Stimulated activated CD4-positive, alpha-beta T cell treated with anti-CD3 and anti-CD28 coated beads, Interleukin-2, amount 100 ng/mL, for 4 hours (primary cell): ENCODE measurements at places on chromosomes 13 and 19.

- no peak for DNase-seq
These were observed 4.6 kb downstream of the ZNF444 start for GRCh38 chr19:56145698-56146097.

DNA sequence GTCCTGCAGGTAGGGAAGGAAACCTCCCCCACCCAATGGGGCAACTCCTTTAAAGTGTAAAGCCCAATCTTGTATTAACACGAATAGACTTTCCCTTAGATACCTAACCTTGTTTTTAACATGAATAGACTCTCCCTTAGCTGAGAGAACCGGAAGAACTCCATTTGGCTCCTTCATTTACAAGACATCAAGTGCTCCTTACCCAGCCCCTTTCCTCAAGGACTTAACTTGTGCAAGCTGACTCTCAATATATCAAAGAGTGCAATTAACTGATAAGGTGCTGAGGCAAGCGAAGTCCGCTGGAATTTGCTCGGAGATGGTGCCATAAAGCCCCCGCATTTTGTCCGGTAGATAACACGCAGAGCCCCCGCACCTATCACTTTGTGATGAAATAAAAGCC is 9.9 kb upstream of the ZNF90 start:
- DNase-seq: no peak

- DNase-seq: no peak
These were observed 40.9 kb downstream of the GSX1 start for GRCh38 chr13:27833206-27833605.

GRCh38 chr19:50897191-50897607 is 14.0 kb downstream of the KLK4 start:
- DNase-seq: no peak

DNA sequence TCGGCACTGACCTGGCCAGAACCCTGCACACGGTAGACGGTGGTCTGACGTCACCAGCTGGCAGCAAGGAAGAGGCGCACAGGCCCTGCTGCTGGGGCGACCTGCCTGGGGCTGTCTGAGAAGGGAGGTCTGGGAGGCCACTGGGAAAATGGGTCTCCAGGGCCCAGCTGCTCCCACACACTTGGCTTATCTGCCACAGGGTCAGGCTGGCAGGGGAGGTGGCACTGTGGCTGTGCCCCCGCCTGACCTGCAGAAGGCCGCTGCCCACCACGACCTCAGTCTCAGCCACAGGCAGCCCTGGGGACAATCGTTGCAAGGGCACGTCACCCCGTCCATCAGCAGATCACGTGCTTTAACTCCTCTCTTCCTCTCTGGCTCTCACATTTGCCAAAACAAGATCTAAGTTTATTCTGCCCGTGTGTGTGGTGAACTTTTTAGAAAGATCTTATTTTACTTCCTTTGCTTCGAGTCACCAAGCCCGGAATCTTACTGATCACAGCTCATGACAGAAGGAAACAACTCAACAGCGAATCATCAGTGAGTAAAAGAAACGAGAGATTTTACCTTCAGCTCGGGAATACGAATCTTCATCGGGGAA is 45.2 kb upstream of the RANBP3 start:
- DNase-seq: no peak

DNA sequence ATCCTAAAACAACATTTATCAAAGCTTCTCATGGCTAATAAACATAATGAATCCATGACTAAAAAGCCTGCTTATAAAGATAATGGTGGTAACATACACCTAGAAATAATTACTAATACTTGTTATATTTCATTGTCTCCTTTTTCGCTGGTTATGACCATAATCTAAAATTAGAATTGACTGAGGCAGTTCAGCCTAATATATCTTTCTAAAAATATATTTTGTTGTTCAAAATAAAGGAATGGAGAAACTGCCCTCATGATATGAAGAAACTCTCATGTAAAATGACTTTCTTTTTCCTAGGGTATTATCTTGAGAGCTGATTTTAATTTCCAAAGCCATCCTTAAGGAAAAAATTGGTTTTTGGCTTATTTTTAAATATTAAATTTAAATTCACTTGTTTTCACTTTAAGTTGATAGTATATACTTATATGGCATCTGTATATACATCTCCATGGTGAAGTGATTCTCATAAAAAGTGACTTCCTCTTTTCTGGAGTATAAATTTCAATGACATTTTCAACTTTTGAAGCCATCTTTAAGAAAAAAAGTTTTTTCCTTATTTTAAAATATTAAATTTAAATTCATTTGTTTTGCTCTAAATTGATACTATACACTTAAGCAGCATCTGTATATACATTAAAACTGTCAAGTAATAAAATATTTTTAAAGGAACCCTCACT is 204.6 kb downstream of the VWA8 start:
- DNase-seq: no peak

DNA sequence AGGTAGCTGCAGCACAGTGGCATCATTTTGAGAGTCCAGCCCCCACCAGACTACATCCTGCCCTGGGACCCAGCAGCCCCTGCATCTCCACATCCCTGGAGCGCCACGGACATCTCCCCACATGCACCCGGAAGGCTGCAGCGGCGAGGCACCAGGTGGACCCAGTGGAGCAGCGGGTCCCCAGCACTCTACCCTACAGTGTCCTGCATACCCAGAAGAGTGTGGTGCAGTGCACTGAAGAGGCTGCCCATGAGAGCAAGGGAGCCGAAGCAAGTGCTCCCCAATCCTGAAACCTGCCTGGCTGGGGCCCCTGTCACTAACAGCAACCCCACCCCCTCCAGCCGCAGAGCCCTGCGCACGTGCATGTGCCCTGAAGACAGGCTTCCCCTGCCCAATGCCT is 21.3 kb upstream of the SLC7A9 start:
- DNase-seq: no peak

- no peak for DNase-seq
These were observed 634.6 kb upstream of the ARGLU1 start for GRCh38 chr13:107202371-107203023.

- DNase-seq: no peak
These were observed 5.1 kb upstream of the FCER2 start for GRCh38 chr19:7706955-7707456.

DNA sequence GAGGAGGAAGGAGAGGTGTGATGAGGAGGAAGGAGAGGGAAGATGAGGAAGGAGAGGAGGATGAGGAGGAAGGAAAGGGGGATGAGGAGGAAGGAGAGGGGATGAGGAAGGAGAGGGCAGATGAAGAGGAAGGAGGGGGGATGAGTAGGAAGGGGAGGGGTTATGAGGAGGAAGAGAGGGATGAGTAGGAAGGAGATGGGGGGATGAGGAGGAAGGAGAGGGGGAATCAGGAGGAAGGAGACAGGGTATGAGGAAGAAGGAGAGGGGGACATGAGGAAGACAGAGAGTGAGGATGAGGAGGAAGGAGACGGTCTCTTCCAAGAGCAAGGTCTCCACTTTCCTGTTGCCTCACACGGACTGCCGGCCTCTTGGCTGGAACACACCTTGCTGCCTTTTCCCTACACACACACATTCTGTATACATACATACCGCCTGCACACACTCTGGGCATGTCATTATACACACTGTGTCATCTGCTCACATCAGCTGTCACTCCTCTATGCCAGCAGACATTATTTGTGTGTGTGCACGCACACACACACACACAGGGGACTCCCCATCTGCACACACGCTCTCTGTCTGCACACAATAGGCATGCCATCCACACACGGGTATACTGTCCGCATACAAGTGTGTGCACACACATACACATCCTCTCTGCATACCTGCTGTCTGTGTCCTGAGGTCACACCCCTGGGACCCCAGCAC is 11.1 kb upstream of the VSTM2B start:
- no peak for DNase-seq

DNA sequence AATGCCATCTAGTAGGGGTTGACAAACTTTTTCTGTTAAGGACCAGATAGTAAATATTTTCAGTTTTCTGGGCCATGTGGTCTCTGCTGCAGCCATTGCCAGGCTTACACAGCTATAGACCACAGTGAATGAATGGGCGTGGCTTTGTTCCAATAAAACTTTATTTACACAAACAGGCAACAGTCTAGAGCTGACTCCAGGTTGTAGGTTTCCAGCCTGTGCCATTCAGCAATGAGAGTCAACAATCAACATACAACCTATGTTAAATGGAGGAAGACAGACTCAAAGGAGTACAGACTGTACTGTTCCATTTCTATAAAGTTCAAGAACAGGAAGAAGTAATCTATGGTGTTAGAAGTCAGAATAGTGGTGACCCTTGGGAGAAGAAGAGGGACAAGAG is 15.2 kb upstream of the IZUMO2 start:
- DNase-seq: no peak

DNA sequence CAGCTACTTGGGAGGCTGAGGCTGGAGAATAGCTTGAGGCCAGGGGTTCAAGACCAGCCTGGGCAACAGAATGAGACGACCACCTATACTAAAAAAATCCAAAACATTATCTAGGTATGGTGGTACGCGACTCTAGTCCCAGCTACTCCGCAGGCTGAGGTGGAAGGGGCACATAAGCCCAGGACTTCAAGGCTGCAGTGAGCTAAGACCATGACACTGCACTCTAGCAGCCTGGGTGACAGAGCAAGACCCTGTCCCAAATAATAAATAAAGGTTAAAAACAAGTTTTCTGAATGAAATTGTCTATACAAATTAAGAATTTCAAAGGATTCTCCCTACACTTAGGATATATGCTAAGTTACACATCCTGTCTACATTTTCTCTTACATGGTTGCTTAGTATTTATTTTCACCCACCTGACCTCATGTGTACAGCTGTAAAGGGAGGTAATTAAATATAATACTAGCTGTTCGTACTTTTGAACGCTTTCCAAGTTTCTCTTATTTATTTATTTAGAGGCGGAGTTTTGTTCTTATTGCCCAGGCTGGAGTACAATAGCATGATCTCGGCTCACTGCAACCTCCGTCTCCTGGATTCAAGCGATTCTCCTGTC is 1.6 kb downstream of the SLC25A30 start:
- DNase-seq: no peak

GRCh38 chr19:41860419-41861115 is 512 bp downstream of the RPS19 start:
- DNase-seq: no peak

DNA sequence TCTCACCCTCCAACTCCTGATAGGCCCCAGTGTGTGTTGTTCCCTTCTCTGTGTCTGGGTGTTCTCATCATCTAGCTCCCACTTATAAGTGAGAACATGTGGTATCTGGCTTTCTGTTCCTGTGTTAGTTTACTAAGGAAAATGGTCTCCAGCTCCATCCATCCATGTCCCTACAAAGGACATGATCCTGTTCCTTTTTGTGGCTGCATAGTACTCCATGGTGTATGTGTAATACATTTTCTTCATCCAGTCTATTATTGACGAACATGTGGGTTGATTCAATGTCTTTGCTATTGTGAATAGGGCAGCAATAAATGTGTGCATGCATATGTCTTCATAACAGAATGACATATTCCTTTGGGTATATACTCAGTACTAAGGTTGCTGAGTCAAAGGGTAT is 1397.0 kb downstream of the UQCRFS1 start:
- DNase-seq: no peak

DNA sequence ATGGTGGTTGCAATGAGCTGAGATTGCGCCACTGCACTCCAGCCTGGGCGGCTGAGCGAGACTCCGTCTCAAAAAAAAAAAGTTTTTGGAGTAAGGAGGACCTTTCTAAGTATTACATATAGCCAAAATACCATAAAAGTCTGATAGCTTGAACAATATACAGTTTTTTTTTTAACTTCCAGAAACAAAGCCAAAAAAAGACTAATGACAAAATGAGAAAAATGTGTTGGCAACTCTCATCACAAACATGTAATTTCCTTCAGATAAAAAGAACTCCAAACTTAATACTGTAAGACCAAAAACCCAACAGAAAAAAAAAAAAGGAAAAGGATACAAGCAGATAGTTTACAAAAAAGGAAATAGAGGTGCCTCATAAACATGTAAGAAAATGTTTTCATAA is 68.2 kb upstream of the MED4 start:
- DNase-seq: no peak

- peak; percentile 2 for DNase-seq
These were observed 6.8 kb downstream of the F2RL3 start for GRCh38 chr19:16895467-16896145.

DNA sequence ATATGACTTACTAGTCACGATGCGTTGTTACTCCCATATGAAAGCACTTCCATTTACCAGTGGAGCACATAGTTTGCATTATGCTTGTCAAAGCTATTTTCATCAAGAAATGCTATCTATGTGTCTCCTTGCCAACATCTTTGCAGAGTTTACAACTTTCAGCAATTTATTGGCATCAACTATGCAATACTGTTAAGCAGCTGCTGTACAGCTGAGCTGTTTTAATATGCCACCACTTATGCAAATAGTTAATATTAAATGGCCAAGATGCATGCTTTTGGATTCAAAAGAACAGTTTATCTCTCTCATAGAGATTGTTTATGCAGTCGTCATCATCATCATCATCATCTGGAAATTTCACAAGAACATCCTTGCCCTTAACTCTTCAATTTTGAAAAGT is 67.9 kb upstream of the KLF5 start:
- no peak for DNase-seq

DNA sequence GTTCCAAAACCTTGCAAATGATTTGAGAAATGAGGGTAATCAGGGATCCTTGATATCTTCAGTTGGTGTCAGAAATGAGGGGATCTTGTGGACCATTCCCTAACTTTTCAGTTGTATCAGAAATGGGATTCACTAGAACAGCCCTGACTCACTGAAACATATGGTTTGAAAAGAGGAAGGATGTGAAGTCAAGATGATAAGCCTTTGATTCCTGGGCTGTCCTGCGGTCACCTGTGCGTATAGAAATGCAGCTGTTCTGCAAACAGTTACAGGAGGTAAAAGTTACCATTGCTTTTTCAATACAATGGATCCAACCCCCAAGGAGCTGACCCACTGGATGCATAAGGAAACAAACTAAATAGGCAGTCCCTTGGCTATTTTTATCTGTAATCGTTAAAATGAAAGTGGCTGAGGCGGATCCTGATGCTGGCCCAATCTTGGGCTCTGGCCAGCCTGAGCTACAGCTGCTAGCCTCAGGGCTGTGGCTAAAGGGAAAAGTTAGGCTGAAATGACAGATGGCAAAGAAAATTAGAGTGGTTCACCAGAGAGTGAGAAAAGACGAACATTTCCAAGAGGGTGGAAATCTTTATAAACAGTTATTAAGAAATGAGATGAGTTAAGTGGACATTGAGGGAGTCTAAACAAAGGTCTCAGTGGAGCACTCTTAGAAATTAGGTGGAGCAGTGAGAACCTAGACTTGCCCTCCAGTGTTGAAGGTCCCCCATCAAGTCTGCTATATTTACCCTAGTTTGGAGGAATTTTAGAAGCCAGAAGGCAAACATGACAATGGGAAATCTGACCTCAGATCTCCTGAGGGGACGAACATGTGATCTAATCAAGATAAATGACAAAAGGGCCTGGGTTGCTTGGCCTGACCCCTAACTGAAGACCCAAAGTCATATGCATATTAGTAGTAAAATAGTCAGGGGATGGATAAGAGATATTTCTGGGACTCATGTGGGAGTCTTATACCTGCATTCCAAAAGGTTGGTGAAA is 7.6 kb downstream of the SIGLECL1 start:
- DNase-seq: no peak
